ENCODE measurements at places on chromosomes 5 and 9.

DNA sequence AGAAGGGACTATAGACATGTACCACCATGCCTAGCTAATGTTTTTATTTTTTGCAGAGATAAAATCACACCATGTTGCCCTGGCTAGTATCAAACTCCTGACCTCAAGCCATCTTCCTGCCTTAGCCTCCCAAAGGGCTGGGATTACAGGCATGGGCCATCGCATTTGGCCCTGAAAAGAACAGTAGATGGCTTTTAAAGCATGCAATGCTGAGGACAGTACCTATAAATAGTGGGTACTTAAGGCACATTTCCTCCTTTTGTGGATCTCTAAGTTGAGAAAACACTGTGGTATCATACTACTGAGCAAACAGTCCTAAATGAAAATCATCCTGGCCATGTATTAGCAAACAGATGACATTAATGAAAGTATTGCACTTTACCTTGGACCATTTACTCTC is 119.4 kb downstream of the TTC39B start:
- DNase-seq: no peak

DNA sequence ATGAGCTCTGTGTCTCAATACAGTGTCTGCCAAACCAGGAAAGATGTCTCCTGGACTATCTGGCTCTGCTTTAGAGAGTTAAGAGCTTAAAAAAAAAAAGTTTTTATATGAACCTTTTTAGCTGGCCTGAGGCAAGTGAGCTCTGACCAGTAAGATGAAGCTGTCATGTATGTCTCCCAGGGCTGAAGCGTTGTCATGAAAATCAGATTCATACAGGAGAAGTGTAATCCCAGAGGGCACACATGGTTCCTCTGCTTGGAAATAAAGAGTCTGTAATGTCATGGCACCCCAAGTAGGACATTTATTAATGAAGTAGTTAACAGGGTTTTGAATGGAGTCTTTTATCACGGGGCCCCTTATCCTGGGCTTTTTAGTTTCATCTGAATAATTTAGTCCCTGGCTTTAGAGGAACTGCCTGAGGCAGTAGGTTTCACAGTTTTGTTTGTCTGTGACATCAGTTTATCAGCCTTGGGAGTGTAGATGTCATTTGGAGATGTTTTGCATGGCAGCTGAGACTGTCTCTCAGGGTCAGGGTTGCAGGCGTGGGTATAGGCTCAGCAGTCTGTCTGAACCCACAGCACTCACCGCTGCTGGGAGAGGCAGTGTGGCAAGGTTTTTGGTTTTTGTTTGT is 223.3 kb downstream of the DIRAS2 start:
- DNase-seq: no peak

GRCh38 chr5:78009937-78010527 is 233.9 kb upstream of the TBCA start:
- DNase-seq: no peak

DNA sequence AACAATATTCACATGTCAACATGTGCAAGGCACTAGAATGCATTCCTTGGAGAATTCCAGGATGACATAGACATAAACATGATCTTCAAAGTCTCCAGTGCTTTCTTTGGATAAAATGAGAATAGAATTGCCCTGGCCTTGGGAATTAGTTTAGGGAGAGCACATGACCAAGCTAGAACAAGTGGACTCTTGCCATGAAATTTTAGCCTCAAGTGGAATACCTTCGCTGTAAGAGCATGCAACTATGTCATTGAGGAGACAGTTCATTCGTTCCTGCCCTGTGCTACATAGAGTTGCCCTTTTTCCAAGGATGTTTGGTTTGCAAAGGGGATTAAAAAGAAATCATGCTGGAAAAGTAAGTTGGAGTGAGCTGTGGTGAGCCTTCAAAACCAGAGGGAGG is 42.7 kb downstream of the ZFAND5 start:
- DNase-seq: no peak

DNA sequence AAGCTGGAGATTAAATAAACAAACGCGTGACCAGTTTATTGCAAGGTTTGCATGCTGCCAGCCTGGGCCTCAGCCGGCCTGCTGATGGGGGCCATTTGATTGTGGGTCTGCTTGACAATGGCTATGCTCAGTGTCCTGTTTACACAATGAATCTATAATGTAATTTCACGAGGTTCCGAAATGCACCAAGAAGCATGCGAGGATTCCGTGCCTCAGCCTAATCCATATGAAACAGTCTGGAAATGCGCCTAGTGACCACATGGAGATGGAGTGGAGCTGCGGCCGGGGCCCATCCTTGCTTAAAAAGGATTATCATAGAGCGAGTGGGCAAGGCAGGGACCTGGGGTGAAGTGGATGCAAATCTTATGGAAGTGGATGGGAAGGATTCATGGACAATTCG is 382.4 kb downstream of the CDK5RAP2 start:
- no peak for DNase-seq

DNA sequence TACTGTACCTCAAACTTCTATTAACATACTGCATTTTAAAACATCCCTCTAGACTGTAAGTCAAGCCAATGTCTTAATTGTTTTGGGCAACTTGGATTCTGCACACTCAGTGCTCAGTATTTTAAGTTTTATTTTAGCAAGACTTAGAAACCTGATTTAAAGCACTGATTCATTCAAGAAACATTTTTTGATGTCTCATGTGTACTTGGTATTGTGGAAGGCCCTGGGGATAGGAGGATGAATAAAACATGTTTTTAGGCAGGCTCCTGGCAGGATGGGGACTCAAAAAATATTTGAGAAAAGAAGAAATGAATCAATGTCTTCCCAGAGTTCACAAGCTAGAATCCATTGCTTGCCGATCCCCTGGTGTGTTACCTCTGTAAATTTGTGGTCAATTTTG is 334.0 kb upstream of the PUM3 start:
- DNase-seq: no peak

DNA sequence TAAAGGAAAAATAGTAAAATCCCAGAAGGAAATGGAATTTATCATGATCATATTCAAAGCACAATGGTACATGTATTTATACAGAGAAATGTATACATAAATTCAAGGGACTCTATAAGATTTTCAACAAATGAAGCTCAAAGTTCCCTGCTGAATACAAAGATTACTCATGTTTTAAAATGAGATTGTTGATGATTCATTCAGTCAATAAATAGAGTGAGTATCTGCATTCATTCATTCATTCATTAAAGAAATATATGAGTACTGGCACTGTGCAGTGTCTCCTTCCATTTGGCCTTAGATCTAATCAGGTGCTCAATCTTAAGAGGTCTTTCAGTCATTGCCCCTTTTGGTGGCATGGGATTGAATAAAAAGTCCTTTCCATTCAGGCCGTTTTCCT is 310.0 kb downstream of the KIAA0825 start:
- DNase-seq: no peak
